ENCODE measurements at places on chromosomes 4 and X.

DNA sequence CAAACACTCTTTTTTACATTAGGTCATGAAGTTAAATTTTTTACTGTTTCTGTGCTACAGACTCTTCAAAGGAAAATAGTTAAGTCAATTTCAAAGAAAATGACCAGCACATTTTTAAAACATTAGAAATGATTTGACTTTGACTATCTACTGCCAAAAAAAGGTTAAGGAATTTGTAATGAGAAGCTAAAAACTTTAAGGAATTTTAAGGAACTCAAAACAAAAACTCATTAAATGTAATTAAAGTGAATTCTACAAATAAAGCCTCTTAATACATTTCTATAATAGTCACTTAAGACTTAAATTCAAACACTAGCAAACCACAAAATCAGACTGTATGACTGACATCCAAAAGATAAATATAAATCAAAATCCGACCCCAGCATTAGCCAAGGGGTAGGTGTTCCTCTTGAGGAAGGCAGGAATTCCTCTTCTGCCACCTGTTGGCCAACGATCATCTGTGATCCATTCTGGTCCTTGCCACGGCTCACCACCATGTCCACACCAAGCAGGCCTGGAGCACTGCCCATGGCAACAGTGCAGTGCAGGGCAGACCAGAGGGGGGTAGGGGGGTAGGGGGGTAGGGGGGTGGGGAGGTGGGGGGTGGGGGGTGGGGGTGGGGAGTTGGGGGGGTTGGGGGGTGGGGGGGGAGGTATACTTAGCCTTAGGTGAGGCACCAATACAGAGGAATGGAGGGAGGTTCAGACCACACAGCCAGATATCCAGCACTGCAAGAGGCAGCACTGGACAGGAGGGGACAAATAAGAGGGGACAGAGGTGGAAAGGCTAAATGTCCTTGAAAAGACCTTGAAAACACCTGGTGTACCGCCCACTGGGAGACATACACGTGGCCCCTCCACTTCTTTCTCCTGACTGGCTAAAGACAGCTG lies 287.4 kb downstream of the CHIC1 start:
- DNase-seq: no peak

DNA sequence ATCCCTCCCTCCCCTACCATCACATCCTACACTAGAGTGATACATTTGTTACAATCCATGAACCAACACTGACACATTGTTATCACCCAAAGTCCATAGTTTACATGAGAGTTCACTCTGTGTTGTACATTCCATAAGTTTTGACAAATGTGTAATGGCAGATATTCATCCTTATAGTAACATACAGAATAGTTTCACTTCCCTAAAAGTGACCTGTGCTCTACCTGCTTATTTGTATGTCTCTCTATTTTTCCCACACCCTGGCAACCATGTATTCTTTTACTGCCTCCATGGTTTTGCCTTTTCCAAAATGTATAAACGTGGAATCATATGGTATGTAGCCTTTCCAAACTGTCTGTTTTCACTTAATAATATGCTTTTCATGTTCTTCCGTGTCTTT lies 42.2 kb upstream of the HPGD start:
- no peak for DNase-seq

- DNase-seq: no peak
These were observed 72.8 kb downstream of the KIT start for GRCh38 chr4:54730581-54730980.

DNA sequence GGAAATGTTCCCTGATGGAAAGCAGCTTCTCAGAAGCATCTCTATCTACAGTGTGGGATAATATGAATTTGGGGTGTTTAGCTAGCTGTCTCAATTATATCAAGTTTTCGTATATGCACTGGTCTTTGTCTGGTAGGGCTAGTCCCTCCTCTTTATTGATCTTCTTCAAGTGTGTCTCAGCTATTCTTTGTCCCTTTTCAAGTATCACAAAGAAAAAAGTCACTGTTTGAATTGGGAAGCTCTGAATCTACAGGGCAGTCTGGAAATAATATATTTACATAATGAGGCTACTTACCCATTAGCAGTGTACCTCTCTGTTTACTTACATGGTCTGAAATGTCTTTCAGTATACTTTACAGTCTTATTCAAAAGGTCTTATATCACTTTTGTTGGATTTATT lies 526.0 kb downstream of the IL1RAPL1 start:
- no peak for DNase-seq

DNA sequence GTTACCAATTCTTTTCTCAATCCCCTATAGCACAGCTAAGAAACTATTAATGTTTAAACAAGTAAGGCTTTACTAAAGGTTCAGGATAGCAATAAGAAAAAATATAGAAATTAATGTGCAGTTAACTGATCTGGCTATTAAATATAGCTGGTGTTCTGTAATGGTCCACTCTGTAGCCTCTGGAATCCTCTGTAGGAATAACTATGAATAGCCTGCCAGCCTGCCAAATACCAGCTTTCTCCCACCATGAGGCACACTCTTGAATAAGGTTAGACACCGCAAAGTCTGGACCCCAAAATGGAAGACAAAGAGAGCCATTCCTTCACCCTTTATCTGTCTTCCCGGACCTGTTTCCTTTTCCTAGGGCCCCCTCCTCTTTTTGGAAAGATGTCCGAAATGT lies 30.6 kb downstream of the CEP44 start:
- no peak for DNase-seq

DNA sequence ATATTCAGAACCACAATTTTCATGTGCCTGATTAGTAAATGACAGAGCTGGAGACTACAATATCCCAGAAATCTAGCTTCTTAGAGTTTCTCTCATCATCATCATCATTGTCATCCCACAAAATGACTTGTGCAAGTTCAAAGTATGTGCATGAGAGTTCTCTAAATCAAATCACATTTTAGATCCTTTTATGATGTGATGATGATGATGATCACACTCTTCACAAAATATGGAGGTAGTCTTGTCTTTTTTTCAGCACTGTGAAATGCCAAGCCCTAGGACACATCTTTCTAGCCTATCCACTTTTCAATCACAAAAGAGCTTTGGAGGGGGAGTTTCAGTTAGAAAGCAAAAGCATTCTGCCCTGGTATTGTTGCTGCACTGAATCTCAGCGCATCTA lies 7.4 kb downstream of the MBNL3 start:
- no peak for DNase-seq

DNA sequence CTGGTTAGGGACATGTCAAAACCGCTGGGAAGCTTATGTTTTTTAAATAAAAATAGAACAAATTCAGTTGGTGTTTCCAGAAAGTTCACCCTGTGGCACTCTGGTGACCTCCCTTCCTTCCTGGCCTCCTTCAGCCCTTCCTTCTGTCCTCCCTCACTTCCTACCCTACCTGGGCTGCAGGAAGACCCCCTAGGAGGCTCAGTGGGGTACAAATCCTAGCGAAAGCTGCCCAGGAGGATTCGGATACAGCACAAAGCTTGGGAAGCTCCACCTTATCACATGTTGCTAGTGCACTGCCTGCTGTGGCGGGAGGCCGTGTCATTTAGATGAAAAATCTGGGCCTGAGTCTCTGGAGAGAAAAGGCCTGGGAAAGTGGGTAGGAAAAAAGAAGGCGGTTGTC lies 60.5 kb downstream of the FHDC1 start:
- DNase-seq: no peak

DNA sequence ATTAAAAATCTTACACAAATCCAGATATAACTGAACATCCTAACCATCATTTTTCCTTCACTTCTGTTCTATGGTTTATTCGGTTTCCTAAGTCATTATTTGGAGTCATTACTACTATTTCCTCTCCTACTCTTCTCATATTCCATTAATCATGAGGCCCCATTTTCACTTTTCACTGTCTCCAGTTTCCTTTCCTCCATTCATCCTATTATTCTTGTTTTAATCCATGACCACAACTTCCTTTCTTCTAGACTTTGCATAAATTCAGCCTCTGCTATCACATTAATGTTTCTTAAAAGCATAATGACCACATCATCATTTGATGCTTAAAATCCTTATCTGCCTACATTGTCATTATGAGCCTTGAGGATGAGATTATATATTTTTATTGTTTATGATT lies 555.0 kb upstream of the NDST4 start:
- DNase-seq: no peak

- DNase-seq: no peak
These were observed 232.5 kb downstream of the PCDH7 start for GRCh38 chr4:30952526-30953219.

DNA sequence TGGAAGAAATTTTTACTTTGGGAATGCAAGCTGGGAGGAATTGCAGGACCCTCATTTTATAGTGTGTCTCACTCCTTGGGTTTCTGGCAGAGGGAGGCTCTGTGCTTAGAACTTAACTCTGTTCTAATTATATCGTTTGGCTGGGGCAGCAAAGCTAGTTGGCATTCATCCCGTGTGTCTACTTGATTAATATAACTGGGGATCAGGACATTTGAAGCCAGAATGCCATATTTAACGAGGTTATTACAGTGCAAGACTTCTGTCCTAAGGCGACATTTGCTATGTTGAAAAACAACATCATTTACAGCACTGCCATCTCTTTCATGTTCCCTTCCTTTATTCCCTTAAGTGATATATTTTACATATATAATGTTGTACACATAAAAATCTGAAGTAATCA lies 179.1 kb upstream of the TBC1D9 start:
- DNase-seq: no peak

GRCh38 chr4:180539284-180539683 lies 1703.9 kb upstream of the TENM3 start:
- no peak for DNase-seq

- DNase-seq: no peak
These were observed 19.7 kb upstream of the GLOD5 start for GRCh38 chrX:48741834-48742233.

- no peak for DNase-seq
These were observed 310.9 kb upstream of the PCDH10 start for GRCh38 chr4:132838244-132838643.

- no peak for DNase-seq
These were observed 191.8 kb downstream of the KDR start for GRCh38 chr4:54933579-54933978.

DNA sequence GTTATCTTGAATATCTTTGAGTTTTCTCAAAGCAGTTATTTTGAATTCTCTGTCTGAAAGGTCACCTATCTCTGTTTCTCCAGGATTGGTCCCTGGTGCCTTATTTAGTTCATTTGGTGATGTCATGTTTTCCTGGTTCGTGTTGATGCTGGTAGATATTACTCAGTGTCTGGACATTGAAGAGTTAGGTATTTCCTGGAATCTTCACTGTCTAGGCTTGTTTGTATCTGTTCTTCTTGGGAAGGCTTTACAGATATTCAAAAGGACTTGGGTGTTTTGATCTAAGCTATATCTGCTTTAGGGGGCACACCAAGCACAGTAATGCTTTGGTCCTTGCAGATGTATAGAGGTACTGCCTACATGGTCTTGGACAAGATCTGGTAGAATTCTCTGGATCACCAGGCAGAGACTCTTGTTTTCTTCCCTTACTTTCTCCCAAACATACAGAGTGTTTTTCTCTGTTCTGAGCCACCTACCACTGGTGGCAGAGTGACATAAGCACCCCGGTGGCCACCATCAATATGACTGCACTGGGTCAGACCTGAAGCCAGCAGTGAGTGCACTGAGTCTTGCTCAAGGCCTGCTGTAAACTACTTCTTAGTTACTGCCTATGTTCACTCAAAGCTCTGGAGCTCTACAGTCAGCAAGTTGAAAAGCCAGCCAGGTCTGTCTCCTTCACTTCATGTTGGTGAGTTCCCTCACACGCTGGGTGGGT lies 193.5 kb upstream of the AMOT start:
- DNase-seq: no peak

DNA sequence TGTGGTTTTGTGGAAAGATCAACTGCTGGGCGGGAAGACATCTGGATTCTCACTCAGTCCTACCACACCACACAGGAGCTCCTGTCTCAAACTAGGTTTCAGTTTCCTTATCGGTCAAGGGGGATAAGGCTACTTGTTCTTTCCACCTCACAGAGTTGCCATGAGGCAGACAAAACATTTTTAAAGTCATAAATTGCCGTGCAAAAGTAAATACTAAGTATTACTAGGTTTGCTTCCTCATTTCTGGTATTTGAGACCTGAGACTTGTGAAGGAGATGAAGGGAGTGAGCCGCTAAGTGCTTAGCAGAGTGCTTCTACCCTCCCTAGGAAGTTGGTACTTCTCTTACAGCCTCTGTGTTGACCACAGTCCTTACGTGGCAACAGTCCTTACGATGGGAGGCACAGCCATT lies 1.5 kb downstream of the LAP3 start:
- DNase-seq: no peak

- no peak for DNase-seq
These were observed 52.8 kb upstream of the ANKRD17 start for GRCh38 chr4:73311428-73311827.

- DNase-seq: no peak
These were observed 400.8 kb upstream of the SLIT2 start for GRCh38 chr4:19850909-19851308.

DNA sequence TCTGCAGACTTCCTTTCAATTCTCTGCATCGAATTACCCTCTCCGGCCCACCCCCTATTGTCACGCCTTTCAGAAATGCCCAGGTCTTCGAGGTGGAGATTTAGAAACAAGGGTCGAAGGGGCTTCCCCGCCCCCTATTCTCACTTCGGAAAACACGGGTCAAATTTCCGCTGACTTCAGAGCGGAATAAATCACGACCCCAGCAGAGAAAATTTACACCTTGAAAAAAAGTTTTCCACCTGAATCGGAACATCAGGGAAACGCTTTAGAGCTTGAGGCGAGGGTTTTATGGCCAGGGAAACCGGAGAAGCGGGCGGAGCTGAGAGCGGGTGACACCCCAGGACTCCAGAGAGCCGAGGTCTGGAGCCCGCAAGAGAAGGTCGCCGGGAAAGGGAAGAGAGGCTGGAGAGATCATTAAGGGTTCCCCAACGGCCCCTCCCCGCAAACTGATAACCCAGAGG lies 1.6 kb downstream of the SHISA3 start:
- DNase-seq: no peak

GRCh38 chrX:28920153-28920943 lies 333.1 kb downstream of the IL1RAPL1 start:
- no peak for DNase-seq

- no peak for DNase-seq
These were observed 7.3 kb downstream of the VEGFD start for GRCh38 chrX:15376956-15377355.

DNA sequence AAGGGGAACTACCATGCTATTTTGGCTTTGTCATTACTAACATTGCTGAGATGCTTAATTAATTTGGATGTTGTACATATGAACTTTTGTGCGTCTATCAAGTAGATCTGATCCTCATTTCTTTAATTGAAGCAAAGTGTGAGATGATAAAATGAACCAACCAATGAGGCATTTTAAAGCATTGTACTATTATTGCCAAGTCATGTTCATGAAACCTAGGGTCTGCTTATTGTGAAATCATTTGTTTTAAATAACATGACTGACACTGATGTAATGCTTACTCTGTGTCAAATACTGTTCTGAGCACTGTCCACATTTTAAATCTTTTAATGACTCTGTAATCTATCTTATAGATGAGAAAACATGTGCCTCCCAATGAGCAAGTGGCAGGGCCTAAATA lies 57.7 kb downstream of the C4orf33 start:
- no peak for DNase-seq

GRCh38 chr4:111360906-111361305 lies 738.0 kb upstream of the PITX2 start:
- DNase-seq: no peak

Measured in stimulated activated CD4-positive, alpha-beta T cell treated with anti-CD3 and anti-CD28 coated beads, Interleukin-12 subunit alpha, Interleukin-12 subunit beta, amount 100 ng/mL, for 4 hours (primary cell).